ENCODE measurements at places on chromosomes 7 and 10.

- no peak for DNase-seq
Measured at GRCh38 chr10:75726522-75727483, 295.4 kb downstream of the LRMDA start.

- DNase-seq = no peak
Measured at GRCh38 chr10:79209831-79210230, 137.4 kb upstream of the PPIF start.

- DNase-seq = peak; percentile 98
Measured at GRCh38 chr10:6275022-6275997, 72.6 kb downstream of the PFKFB3 start.

- no peak for DNase-seq
Measured at GRCh38 chr10:88262591-88263234, 320.4 kb downstream of the RNLS start.

GRCh38 chr7:104980841-104981671 lies 32.9 kb upstream of the KMT2E start:
- DNase-seq = peak; percentile 49

- no peak for DNase-seq
Measured at GRCh38 chr7:35505066-35505465, 189.9 kb downstream of the HERPUD2 start.

- DNase-seq = peak; percentile 45
Measured at GRCh38 chr10:80460399-80461207, 6.5 kb downstream of the TSPAN14 start.

DNA sequence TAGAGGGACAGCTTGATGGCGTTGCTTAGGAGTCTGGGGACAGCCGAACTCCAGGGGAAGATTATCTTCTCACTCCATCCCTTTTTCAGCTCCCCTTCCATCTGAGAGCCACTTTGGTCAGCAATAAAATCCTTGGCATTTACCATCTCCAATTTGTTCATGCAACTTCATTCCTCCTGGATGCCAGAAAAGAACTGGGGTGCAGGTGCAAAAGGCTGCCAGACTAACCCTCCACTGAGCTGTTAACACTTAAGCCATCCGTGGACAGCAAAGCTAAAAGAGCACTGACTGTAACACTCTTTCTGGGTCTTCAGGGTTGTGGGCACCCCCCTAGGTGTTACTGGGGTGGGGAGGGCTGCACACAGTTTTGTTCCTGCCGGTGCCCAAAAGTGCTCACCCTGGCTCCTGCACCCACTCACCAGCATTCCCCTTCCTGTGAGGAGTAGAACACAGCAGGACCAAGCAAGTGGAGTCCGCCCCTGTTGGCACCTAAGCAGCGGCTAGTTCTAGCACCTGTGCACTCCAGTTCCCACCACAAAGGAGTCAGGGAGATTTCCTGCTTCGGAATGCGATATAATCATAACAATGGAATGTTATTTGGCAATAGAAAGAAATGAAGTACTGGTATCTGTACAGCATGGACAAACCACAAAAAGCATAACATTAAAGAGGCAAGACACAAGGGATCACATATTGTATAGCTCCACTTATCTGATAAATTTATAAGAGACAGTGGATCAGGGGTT lies 95.1 kb downstream of the NPY start:
- peak; percentile 81 for DNase-seq

GRCh38 chr7:126501617-126502016 lies 751.1 kb downstream of the GRM8 start:
- DNase-seq = no peak

All from iris pigment epithelial cell (primary cell).